Calu3 (cell line): ENCODE measurements at places on chromosomes 7 and 10.

- DNase-seq = no peak
These were observed 73.8 kb upstream of the CDK1 start for GRCh38 chr10:60704471-60704870.

DNA sequence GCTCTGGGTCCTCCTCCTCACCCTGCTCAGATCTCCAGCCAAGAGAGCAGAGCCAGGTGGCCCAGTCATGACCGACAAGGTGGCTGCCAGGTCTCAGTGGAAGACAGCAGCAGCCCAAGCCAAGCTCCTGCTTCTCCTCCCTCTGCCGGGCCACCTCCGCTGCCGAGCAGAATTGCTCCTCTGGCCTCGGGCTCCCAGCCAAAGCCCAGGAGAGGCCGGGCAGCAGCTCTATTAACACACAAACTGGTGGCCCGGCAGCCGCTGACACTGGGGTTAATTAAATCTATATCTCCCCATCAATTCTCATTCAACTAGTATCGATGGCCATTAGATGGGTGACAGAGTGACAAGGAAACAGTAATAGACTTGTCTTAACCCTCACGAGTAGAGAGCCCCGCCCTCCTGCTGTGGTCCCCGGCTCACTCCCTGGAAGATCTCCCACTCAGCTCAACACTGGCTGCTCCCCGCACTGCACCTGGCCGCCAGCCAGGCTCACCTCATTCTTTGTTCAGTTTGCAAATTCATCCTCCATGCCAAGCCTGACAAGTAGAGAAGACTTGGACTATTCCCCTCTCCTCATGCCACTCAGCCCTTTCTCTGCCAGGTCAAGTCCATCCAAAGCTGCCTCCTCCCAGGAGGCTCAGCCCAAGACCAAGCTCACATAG lies 74.1 kb upstream of the UNC5B start:
- DNase-seq = no peak

DNA sequence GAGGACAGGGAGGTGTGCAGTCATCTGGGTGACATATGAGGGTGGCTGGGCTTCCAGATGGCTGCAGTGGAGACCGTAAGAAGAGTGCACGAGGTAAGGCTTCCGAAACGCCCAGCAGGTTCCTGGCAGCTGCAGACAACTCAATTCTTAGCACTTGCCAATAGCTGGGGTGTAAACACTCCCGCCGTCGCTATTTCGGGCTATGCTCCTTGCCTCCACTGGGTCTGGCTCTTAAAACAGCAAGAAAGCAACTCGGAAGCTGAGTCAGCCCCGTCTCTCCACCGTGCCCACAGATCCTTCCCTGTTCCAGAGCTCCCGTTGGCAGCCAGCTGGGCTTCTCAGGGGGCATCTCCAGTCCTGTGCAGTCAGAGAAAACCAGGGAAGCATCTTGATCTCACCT lies 6.1 kb upstream of the PDGFA start:
- DNase-seq = no peak

- DNase-seq = no peak
These were observed 511.3 kb upstream of the ZMIZ1 start for GRCh38 chr10:78557433-78557925.

DNA sequence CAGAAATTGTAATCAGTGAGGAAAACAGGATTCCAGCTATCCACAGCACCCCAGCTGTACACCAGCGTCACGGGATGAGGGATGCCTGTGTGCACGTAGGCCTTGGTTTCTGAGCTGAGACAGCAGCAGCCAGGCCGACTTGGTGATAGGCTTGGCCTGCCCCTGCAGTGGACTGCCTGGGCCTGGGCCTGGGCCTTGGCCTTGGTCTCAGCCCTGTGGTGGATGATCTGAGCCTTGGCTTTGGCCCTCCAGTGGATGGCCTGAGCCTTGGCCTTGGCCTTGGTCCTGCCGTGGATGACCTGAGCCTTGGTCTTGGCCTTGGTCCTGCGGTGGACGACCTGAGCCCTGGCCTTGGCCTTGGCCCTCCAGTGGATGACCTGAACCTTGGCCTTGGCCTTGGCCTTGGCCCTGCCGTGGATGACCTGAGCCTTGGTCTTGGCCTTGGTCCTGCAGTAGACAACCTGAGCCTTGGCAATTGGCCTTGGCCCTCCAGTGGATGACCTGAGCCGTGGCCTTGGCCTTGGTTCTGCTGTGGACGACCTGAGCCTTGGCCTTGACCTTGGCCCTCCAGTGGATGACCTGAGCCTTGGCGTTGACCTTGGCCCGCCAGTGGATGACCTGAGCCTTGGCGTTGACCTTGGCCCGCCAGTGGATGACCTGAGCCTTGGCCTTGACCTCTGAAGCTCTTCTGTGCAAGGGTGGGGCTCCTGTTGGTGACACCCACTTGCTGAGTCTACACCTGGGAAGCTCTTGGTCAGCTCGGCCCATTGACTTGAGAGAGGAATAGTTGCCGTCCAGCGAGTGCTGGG lies 93.8 kb downstream of the CUX1 start:
- DNase-seq = no peak

DNA sequence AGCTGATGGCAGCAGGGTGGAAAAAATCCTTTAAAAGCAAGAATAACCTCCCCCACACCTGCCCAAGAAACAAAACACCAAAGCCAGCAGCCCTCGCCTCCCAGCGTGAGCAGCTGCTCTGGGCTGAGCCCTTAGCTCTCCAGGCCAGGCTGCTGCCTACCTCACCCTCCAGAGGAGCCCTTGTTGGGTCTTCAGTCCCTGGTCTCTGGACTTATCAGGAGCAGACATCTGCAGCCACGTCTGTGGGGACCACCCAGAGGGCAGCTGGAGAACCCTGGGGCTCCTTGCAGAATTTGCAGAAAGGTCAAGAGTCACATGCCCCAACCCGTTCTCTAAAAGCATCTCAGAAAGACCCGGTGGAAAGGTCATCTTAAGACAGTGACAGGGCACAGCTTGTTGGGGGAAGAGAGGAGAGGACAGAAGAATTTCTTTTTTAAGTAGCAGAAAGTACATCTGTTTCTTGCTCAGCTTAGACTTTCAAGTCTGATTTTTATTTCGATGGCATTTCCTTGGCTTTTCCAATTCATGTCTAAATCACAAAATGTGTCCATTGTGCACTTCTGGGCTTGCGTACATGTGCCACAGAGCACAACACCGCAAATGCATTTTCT lies 425.7 kb upstream of the NFE2L3 start:
- DNase-seq = no peak

DNA sequence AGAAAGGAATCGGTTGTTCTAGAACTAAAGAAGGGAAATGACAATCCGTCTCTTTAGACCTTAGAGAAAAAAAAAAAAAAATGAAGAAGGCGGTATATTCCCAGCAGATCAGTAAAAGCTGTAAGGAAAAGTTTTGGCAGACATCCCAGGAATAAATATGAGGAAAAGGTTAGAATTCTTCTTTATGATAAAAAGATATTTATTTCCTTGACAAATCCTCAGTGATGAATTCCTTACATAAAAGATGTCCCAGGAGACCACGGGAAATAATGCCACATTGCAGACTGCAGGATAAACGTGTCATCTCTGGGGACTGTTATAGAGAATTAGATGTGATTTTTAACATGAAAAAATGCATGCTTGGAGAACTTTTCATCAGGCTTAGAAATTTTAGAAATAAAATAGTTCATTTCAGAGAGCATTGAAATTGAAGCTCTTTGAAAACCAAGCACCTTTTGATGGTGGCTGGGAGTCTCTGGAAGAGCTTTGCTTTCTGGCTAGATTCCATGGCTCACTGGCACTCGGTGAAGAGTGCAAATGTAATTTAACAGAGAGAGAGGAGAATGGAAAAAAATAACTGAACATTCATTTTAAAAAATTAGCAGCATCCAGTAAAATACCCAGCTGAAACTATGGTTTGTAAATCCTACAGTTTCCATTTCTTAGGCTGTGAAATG lies 98.2 kb downstream of the PRPF18 start:
- DNase-seq = no peak

DNA sequence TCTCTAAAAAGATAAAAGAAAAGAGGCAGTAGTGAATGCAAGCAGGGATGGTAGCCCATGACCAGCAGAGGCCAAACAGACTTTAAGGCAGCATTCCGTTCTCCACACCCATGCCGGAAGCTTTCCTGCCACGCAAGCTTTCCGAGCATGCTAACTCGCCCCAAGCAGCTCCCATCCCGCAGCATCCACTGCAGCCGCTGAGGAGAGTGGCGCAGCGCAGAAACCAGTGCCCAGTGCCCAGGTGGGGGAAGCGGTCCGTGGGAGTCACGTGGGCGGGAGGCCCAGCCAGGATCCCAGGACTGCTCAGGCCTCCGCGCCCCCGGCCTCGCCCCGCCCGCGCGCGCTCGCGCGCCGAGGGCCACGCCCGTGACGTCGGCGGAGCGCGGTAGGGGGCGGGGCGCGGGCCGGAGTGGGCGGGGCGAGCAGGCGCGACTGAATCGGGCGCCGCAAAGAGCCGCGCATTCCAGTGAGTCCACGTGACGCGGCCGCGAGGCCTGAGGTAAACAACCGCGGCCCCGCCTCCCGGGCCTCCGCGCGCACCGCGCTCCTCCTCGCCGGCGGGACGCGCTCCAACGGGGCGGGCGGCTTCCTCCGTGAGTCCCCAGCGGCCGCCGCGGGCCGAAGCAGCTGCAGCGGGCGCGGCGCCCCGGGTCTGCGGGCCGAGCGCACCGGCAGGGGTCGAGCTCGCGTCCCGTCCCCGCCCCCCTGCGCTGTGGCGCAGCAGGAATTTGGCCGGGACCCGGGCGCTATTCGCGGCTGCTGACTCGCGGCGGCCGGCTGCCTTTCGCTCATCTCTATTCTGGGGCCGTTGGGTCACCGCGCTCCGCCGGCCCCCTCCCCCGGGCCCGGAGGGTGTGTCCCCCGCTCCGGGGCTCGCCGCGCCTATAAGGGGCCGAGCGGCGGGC lies at the start of gene OTUD1:
Gene OTUD1 (plus strand): TSS at position 529 of the 905 bp plus-strand sequence. CDS start 383 bp downstream, outside the sequence.
- DNase-seq = peak; percentile 96
